ENCODE measurements at places on chromosomes 7 and 10.

DNA sequence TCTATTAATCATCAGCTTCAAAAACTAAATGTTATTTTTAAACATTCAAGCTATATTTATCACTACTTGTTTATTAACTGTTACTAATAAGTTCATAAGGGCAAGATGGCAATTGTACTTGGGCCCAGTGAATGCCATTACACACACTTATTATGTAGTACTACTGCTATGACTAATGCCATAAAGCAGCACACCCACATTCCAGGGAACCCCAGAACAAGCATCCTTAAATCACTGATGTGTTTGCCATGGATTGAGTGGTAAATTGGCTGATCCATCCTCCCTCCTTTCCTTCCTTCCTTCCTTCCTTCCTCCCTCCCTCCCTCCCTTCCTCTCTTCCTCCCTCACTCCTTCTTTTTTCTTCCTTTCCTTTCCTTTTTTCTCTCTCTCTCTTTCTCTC lies 37.4 kb upstream of the RSU1 start:
- DNase-seq: no peak
- no peaks in the 10 kb centered on the region for H3K4me1 ChIP-seq
- H3K27ac ChIP-seq: no peak overlapping the region
- H3K36me3 ChIP-seq: no peaks in the 10 kb centered on the region
- no peaks in the 10 kb centered on the region for H3K27me3 ChIP-seq
- H3K4me3 ChIP-seq: no peak overlapping the region

DNA sequence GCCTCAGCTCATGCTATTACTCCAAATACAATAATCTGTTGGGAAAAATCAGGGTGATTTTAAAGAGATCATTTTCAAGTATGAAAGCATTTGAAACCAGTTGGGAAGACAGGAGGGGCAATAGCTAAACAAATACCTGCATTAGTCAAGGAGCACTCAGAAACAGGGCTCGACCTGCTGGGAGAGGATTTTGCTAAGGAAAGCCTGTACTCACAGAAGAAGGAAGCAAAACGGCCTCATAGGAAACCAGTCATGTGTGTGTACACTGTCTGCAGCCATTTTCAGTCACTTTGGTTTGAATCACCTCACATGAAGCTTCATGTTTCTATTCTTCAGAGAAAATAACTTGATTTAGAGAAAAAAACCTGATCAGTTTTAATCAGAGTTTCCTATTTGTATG lies 38.6 kb downstream of the FZD1 start:
- H3K27me3 ChIP-seq: no peaks in the 10 kb centered on the region
- no peaks in the 10 kb centered on the region for H3K36me3 ChIP-seq
- H3K4me1 ChIP-seq: no peaks in the 10 kb centered on the region
- no peak for DNase-seq

GRCh38 chr10:12504176-12504575 lies 154.8 kb downstream of the CAMK1D start:
- H3K27ac ChIP-seq: no peak overlapping the region
- peaks cover 67% of the 10 kb centered on the region for H3K4me1 ChIP-seq
- H3K36me3 ChIP-seq: peaks cover 2% of the 10 kb centered on the region
- H3K4me3 ChIP-seq: no peak overlapping the region

DNA sequence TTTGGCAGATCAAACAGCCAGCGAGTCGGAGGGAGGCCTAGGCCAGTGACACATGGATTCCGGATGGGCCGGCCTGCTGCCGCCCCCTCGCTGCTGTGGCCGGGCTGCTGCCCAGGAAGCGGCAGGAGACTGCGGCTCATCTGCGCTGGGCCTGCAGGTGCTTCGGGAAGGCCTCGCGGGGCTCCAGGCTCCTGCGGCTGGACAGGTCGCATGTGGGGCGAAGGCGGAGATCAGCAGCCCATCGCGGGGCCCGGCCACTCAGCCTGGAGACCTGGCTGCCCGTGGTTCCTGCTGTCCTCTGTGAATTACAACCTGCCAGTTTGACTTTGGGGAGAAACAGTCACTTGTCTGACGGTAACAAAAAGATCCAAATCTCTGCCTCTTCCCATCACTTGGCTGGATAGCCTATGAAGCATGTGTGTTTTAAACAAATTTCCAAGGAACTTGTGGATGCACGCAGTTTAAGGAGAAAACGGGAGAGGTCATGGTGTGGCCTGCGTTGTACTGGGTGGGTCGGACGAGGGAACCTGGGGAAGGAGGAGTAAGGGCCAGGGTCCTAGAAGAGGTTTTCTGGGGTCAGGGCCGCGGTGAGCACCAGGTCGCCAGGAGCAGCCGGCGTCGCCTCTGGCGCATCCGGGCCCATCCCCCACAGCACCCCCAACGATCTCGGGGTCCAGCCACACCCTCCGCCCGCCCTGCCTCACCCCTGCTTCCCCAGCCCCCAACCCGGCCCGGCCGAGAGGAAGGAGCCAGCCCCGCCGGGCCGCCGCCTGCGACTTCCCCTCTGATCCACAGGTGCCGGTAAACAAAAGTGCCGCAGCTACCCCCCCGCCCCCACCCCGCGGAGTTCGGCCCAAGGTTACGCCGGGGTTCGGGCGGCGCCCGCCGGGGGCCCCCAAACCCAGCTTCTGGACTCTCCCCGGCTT lies 1.6 kb downstream of the SPOCK2 start:
- DNase-seq: peak; percentile 69
- no peaks in the 10 kb centered on the region for H3K27me3 ChIP-seq
- H3K4me3 ChIP-seq: peak overlapping the region; percentile 95
- H3K27ac ChIP-seq: peak overlapping the region; percentile 99
- H3K4me1 ChIP-seq: peaks cover 78% of the 10 kb centered on the region
- H3K36me3 ChIP-seq: peaks cover 21% of the 10 kb centered on the region

DNA sequence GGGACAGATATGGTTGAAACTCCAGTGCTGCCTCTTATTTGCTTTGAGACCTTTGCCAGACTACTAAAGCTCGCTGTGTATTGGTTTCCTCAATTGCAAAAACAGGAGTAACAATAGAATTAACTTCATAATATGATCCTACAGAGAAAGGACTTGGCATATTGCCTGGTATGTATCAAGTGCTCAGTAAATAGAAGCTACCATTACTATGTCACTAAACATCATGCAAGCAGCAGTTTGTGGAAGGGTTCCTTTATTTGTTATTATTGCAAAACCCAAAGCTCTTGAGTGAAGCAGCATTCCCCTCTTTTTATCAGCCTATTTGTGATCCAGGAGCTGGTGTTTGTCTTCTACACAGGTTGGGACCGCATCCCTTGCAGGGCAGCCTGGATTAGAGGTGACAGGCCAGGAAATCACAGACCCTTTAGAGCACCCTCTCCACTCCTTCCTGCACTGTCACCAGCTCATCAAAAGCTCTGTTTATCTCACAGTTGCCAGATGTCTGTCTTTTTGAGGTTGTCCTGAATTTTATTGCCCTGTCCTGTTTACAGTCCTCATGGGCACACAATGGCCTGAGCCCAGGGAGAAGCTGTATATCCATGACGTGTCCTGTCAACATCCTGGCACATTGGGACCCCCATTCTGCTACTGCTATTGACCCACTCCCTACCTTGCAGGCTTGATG lies 121.5 kb downstream of the SNX10 start:
- H3K27ac ChIP-seq: no peak overlapping the region
- H3K4me1 ChIP-seq: no peaks in the 10 kb centered on the region
- peaks cover 17% of the 10 kb centered on the region for H3K27me3 ChIP-seq
- no peak for DNase-seq
- no peaks in the 10 kb centered on the region for H3K36me3 ChIP-seq

Measured in naive thymus-derived CD8-positive, alpha-beta T cell (primary cell).